KBM-7 (cell line): ENCODE measurements at places on chromosomes 7 and 10.

- no peak for DNase-seq
These were observed 23.6 kb downstream of the PIP4K2A start for GRCh38 chr10:22690614-22691431.

- DNase-seq = no peak
These were observed 15.9 kb downstream of the FAM149B1 start for GRCh38 chr10:73183667-73184281.

DNA sequence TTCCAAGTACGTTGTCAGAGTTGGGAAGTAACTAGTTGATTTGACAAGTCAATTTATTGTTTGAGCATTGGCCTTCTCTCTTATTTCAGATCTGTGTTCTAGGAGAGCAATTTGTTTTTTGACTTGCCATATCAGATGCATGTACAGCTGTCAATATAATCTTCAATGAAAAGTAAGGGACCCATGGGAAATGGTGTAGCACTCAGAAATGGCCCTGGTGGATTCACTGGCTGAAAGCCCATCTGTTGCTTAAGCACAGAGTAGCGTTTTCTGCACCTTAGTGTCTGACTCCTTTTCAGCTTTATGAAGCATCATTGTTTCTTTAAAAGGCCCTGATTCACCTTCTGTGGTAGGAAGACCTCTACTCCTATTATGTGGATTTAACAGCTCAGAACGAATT is 10.2 kb downstream of the GARS1 start:
- DNase-seq = no peak

DNA sequence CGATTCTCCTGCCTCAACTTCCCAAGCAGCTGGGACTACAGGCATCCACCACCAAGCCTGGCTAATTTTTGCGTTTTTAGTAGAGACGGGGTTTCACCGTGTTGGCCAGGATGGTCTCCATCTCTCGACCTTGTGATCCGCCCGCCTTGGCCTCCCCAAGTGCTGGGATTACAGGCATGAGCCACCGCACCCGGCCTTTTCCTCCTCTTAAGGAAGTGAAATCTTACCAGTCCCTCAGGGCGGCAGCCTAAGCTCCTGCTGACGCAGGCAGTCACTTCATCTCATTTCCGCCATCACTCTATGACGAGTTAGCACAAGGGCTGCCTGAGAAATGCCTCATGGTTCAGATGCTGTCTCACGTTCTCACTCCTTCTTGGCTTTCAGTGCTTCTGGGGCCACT is 246.0 kb upstream of the SHH start:
- no peak for DNase-seq

DNA sequence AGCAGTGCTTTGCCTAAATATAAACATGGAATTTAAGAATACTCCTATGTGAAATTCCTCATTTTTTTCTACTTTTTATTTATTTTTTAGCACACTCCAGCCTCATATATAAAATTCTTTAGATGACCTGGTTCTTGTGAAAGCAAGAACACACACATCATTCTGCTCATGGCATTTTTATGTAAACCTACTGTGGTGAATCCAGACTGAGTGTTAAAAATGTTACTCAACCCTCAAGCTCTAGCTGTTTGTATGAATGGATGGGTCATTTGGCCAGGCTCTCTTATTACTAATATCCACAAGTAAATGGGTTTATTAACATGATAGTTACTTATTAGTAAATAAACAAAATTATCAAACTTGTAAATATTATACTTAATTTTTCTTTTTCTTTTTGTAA is 551.7 kb upstream of the LRRN3 start:
- DNase-seq = no peak

- no peak for DNase-seq
These were observed 156.2 kb downstream of the EVX1 start for GRCh38 chr7:27398851-27399250.

- DNase-seq = no peak
These were observed 249.0 kb upstream of the AUTS2 start for GRCh38 chr7:69349291-69349690.

DNA sequence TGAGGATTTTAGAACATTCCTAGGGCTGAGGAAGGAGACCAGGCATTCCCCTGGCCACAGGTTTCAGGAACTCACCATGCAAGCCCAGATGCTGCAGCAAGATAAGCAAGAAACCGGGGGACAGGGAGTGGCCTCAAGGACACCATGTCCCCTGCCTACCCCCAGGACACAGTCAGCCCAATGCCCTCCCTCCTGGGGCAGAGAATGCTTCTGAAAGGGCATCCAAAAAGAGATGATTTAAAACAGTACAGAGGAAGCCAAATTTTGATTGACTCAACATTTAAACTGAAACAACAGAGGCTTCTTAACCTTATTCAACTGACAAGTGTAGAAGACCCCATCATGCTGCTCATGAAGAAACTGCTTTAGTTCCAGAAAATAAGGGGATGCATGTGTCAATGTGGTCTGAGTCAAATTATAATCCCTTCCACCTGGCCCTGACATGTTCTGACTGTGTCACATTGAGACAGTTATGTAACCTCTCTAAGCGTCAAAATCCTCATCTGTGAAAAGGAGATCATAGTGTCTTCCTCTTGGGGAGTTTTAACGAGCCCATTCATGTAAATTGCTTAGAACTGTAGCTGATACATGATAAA is 60.0 kb downstream of the ICA1 start:
- peak; percentile 72 for DNase-seq

GRCh38 chr10:88159127-88159829 is 295.9 kb downstream of the PTEN start:
- no peak for DNase-seq

GRCh38 chr7:104883248-104883717 is 130.7 kb upstream of the KMT2E start:
- DNase-seq = no peak

DNA sequence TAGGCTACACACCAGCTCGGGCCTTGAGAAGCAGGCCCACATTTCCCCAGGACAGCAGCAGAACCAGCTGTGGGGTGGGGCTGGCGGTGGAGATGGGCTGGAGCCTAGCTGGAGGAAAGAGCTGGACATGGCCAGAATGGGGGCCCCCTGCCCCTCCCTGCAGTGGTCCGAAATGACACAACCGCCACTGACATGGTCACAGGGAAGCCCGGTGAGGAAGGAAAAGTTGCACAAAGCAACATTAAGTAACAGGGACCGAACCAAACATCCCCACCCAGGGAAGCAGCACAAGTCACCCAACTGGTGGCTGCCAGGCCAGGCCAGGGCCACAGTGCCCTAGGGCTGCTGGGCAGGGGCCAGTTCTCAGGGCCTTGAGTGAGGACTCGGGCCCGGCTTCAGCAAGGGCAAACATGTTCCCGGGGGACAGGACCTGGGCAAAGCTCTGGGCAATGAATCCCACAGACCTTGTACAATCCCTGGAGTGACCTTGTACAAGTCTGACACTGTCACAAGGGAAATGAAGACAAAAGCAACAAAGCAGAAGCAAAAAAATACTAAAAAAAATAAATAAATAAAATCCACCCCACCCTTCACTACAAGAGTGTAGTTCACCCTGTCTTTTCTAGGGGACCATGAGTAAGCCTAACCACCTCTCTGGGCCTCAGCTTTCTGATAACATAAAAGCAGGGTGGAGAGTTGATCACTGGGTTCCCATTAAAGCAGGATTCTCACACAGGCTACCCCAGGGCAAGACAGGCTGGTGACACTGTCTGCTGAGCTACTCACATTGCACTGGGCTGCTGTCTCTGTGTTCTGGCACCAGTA is 33.0 kb downstream of the PSAP start:
- no peak for DNase-seq

DNA sequence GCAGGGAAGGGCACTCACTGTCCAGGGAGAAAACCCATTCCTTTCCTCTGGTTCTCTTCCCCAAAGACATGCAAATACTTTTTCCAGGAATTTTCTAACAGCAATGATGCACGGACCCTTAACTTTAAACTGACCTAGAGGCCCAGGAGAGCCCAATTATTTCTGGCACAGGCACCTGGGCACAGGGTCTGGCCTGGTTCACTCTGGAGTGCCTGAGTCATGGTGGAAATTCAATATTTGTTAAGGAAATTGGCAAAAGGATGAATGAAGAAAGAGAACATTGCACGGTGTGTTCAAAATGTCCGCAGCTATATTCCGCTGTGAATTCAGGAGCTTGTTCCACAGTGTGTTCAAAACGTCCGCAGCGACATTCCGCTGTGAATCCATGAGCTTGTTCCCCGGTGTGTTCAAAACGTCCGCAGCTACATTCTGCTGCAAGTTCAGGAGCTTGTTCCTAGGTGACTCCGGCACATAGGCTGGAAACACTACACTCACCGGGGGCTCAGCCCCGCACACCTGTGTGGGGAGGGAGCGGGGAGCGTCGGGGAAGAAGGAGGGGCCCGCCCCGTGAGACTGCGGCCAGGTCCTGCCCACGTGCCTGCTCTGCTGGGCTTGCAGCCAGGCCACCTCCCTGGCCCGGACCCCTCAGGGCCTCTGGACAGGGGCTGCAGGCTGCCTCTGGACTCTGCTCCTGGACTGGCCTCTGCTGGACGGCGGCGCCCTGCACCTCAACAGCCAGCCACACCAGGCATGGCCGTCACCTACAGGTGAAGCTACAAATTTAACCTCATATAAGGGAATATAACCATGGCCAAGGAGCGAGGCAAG is 72.0 kb upstream of the FAM20C start:
- DNase-seq = no peak

DNA sequence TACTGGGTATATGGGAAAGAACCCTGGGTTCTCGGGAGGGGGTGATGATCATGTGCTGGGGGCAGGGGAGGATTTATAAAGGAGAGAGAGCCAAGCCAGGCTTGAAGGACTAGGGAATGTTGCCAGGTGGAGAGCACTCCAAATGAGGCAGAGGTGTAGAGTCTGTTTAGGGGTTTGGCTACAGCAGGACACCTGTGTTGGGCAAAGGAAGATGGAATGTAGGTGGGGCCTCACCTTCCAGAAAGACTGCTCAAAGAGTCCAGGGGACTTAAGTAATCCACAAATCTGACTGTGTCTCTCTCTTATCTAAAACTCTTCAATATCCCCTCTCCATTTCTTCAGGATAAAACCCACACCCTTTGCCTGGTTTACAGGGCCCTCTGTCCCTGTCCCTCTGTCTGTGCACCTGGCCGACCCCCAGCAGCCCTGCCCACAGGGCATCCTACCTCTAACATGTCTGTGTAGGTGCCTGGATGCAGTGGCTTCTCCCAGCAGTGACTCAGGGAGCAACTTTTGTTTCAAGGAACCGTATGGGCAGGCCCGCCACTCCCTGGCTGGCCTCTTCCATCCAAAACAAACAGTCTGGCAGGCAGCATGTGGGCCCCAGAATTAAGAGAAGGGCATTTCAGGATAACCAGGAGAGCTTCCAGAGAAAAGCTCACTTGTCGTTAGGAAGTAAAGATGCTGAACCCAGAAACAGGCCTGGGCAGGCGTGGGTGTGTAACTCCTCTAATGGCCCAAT is 10.6 kb upstream of the PLEKHA1 start:
- no peak for DNase-seq

- peak; percentile 68 for DNase-seq
These were observed 37.6 kb downstream of the ENTPD1 start for GRCh38 chr10:95793401-95794045.

DNA sequence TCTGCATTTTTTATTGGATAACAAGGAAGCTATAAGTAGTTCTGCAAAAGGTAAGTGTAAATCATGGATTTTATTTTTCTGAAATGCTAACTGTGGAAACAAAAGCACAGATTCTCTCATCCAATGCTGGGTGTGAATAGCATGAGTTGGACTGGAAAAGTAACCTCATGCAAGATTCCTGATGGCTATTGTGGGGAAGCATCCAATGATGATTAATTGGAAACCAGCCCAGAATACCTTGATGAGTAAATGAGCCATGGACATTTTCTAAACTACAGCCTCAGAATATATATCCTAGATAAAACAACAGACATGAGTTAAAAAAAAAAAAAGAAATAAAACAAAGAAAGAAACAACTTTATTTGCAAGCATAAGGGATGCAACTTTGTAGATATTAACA is 934.6 kb downstream of the CCSER2 start:
- no peak for DNase-seq

DNA sequence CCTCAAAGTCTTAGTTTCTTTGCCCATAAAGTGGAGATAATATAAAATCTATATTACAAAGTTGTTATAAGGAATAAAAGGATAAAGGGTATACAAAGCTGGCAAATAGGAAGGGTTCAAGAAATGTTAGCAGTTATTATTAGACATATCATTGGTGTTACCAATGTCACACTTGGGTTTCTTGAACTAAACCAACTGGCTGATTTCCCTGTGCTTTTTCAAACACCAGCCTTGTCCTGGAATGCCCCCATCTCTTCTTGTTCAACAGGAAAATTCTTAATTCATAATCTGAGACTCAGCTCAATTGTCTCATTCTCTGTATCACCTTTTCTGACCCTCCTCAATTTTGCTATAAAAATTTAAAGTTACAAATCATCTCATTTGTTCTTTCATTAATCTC is 143.7 kb upstream of the LRRTM3 start:
- DNase-seq = no peak

- peak; percentile 45 for DNase-seq
These were observed 10.0 kb downstream of the MTURN start for GRCh38 chr7:30144657-30145306.

DNA sequence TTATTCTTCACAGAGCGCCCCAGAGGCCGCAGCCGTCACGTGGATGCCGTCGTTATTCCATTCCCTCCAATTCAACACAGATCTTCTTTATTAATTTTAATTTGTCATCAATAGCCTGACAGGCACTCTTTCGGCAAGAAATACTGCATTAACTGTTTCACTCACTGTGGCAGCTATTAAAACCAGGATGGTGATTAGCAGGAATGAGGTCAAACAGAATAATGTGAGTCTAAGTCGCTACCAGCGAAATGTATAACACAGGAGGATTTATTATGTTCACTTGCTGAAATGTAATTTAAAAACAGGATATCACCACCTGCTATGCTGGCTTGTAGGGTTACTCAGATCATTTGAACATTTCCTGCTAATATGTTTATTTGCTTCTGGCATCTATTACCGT is 74.2 kb upstream of the MGMT start:
- DNase-seq = no peak

DNA sequence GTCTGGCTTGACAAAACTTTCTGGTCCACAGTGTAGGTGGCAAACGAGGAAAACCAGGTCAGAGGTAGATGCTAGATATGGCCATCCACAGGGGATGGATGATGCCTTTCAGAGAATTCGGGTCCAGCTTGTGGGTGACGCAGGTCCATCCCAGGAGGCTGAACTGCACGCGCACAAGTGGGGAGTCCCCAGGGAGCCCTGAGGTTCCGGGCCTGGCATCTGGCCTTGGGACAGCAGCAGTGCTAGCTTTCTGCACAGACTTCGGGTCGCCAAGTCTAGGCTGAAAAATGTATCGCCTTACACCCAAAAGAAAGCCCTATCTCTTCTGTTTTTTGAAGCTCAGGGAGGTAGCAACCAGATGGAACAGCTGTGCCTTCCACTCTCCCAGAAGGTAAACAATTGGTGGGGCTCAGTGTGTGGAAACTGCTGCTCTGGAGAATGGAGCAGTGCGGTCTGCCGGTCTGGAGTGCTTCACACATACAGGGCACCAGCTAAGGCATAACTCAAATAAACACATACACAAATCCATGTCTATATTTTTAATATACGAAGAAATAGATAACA is 119.3 kb upstream of the ACBD5 start:
- no peak for DNase-seq

GRCh38 chr7:148941598-148942275 is 57.6 kb upstream of the EZH2 start:
- DNase-seq = peak; percentile 93

GRCh38 chr7:111357691-111358090 is 204.6 kb downstream of the IMMP2L start:
- no peak for DNase-seq
